PC-3 (cell line): ENCODE measurements at places on chromosomes 3 and 15. TPM values are rescaled to one million over a fixed set of nuclear protein-coding genes. Genes with fewer than 3 reads are reported as not detected.
A peak's percentile ranks its signal among the peaks of the same experiment; 100 is the strongest.

GRCh38 chr15:65310431-65311137, 6.1 kb downstream of the RNU5B-1 start:
- H3K4me3 ChIP-seq = no peak overlapping the region
- no peaks in the 10 kb centered on the region for H3K4me1 ChIP-seq
- no peaks in the 10 kb centered on the region for H3K27me3 ChIP-seq

- H3K4me3 ChIP-seq = no peak overlapping the region
- H3K27me3 ChIP-seq = no peaks in the 10 kb centered on the region
- H3K36me3 ChIP-seq = no peaks in the 10 kb centered on the region
- no peak for DNase-seq
Measured at GRCh38 chr15:31485911-31486461, 159.4 kb downstream of the KLF13 start.

DNA sequence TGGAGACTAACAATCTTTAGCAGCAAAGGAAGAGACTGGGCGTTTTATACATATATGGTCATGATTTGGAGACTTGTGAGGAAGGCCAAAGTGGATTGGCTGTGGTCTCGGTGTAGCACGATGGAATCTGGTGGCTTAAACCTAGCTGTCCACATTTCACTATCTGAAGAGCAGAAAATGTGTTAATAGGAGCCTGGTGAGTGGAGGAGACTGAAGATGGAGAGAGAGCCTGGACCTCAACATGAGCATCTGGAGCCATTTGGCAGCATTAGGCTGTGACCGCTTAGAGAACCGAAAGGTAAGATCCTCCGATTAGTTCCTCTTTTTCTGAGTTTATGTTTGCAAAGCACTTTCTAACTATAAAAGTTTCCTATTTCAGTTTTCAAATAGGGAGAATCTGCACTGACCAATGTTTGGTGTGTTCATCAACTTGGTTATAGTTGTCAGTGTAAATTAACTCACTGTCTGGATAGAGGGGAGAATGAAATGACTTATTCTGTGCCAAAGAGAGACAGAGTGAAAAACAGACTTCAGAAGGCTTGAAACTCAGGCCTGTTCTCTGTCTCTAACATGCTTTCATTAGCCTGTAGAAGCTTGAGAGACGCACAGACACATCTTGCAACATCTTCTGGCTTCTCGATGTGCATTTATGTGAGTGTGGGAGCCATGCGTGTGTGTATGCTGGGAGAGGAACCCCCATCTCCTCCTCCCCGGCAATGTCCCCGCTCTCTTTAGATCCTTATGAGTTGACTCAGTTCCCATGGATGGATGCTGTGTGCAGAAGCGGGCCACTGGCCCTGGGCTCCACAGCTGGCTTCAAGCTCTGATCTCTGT, 244.7 kb upstream of the TBL1XR1 start:
- H3K36me3 ChIP-seq = no peaks in the 10 kb centered on the region
- DNase-seq = no peak
- H3K27ac ChIP-seq = no peak overlapping the region
- no peaks in the 10 kb centered on the region for H3K27me3 ChIP-seq
- peaks cover 20% of the 10 kb centered on the region for H3K4me1 ChIP-seq

- no peak overlapping the region for H3K4me3 ChIP-seq
- no peak for DNase-seq
- H3K4me1 ChIP-seq = peaks cover 6% of the 10 kb centered on the region
- H3K36me3 ChIP-seq = no peaks in the 10 kb centered on the region
- H3K27ac ChIP-seq = no peak overlapping the region
Measured at GRCh38 chr15:101657968-101658784, 6.0 kb upstream of the TM2D3 start.

GRCh38 chr15:78220713-78221112, 13.7 kb downstream of the ACSBG1 start:
- no peaks in the 10 kb centered on the region for H3K27me3 ChIP-seq
- H3K27ac ChIP-seq = no peak overlapping the region
- DNase-seq = no peak
- H3K4me1 ChIP-seq = peaks cover 14% of the 10 kb centered on the region
- H3K4me3 ChIP-seq = no peak overlapping the region

DNA sequence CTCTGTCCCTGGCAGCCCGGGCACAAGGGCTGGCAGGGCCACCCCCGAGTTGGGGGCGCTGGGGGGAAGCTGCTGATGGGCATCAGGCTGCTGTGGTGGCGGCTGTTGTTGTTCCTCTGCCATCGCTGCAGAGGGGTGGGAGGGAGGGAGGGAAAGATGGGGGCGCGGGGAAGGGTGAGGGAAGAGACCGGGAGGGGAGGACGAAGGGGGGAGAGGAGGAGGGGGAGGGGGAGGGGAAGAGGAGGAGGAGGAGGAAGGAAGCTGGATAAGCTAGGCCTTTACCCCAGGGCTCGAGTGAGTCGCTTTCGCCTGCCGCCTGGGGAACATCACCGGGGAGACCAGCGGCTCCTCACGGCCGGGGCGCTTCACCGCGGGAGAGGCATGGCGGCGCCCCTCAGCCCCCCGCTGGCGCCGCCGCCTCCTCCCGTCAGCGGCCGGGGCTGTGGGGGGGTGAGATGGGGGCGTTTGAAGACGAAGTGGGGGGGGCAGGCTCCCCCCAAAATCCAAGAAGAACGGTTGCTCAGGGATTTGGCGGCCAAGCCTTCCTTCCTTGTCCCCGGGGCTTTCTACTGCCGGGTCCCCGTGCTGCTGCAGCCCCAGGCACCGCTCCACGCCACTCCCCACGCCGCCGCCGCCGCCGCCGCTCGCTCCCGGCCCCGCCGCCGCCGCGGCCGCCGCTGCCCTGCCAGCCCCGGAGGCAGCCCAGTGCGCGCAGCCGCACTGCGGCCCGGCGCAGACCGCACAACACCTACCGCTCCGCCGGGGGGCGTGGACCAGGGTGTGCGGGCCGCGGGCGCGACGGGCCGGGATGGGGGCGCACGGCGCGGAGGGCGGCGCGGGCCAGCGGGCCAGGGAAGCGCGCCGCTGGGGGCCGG, at the start of gene RFX7:
Gene RFX7, minus strand, starts transcription at position 717 of the 875 bp plus-strand sequence. Its CDS starts 594 bp downstream, at position 123.
- H3K27me3 ChIP-seq = no peaks in the 10 kb centered on the region
- peaks cover 9% of the 10 kb centered on the region; the same call in 1 of the 2 replicates for H3K4me1 ChIP-seq
- peak; percentile 67 for DNase-seq
- H3K27ac ChIP-seq = no peak within 1 kb of the TSS

DNA sequence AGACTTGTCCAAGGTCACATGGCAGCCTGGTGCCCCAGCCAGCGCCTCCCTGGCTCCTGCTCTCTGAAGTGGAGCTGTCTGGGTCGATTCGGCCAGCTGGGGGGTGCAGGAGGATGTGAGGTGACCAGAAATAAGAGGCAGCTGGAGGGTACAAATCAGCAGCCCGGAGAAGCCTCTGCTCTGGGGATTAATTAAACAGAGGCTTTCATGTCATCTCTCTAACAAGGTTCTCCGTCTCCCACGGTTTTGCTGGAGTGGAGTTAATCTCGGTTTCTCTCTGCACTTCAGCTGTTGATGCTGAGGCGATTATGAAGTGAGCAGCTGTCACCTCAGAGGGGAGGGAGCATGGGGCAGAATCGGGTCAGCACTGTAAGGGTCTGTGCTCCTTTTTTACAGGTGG, 236.8 kb downstream of the TLE3 start:
- H3K4me3 ChIP-seq = no peak overlapping the region
- no peaks in the 10 kb centered on the region for H3K36me3 ChIP-seq
- no peak overlapping the region for H3K27ac ChIP-seq
- DNase-seq = no peak
- no peaks in the 10 kb centered on the region for H3K27me3 ChIP-seq
- no peaks in the 10 kb centered on the region for H3K4me1 ChIP-seq

- no peak overlapping the region for H3K27ac ChIP-seq
- no peak for DNase-seq
- H3K27me3 ChIP-seq = no peaks in the 10 kb centered on the region
- no peak overlapping the region for H3K4me3 ChIP-seq
- H3K4me1 ChIP-seq = no peaks in the 10 kb centered on the region
- no peaks in the 10 kb centered on the region for H3K36me3 ChIP-seq
Measured at GRCh38 chr3:67897351-67898336, 243.2 kb upstream of the SUCLG2 start.

Gene KAT2B
- total RNA-seq = 10.9 and 11.9 TPM in 2 replicates

Gene MCTP2
- total RNA-seq = 6.2 and 9.8 TPM in 2 replicates
